ENCODE measurements at places on chromosomes 12 and 14.

GRCh38 chr12:46433829-46434228 lies 61.3 kb upstream of the SLC38A2 start:
- DNase-seq = no peak

GRCh38 chr12:109557200-109557599 lies 16.1 kb downstream of the MMAB start:
- no peak for DNase-seq

GRCh38 chr12:45909041-45909713 lies 81.2 kb downstream of the SCAF11 start:
- no peak for DNase-seq

- no peak for DNase-seq
Observed at GRCh38 chr12:26648066-26648465, 184.9 kb downstream of the ITPR2 start.

DNA sequence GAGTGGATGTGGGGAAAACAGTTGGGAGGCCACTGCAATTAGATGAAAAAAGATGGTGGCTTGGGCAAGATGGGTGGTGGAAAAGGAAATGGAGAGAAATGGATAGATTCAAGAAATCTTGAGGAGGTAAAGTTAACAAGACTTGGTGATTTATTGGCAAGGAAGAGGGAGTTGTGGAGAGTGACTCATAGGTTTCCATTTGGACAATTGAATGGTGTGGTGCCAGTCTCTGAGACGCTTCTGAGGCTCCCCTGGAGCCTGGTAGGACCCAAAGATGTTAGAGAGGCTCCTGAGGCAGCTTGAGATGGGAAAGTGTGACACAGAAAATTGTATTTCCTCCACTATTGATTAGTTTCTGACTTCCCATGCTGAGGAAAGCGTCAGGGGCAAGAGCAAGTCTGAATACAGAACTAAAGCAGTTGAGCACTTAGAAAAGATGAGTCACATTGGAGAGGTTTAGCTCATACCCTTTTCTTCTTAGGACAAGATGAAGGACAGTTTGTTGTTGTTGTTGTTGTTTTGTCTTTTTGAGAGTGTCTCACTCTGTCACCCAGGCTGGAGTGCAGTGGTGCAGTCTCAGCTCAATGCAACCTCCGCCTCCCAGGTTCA lies 4.5 kb downstream of the PRPF40B start:
- DNase-seq = no peak

- DNase-seq = no peak
Observed at GRCh38 chr14:73784181-73784987, 67.2 kb upstream of the PTGR2 start.

- no peak for DNase-seq
Observed at GRCh38 chr12:11718768-11719253, 69.3 kb downstream of the ETV6 start.

- DNase-seq = no peak
Observed at GRCh38 chr12:13367973-13368372, 171.4 kb downstream of the EMP1 start.

- no peak for DNase-seq
Observed at GRCh38 chr12:25583545-25583944, 30.5 kb upstream of the LMNTD1 start.
